ENCODE measurements at places on chromosomes 16 and 17. TPM values are rescaled to one million over a fixed set of nuclear protein-coding genes. Genes with fewer than 3 reads are reported as not detected.

DNA sequence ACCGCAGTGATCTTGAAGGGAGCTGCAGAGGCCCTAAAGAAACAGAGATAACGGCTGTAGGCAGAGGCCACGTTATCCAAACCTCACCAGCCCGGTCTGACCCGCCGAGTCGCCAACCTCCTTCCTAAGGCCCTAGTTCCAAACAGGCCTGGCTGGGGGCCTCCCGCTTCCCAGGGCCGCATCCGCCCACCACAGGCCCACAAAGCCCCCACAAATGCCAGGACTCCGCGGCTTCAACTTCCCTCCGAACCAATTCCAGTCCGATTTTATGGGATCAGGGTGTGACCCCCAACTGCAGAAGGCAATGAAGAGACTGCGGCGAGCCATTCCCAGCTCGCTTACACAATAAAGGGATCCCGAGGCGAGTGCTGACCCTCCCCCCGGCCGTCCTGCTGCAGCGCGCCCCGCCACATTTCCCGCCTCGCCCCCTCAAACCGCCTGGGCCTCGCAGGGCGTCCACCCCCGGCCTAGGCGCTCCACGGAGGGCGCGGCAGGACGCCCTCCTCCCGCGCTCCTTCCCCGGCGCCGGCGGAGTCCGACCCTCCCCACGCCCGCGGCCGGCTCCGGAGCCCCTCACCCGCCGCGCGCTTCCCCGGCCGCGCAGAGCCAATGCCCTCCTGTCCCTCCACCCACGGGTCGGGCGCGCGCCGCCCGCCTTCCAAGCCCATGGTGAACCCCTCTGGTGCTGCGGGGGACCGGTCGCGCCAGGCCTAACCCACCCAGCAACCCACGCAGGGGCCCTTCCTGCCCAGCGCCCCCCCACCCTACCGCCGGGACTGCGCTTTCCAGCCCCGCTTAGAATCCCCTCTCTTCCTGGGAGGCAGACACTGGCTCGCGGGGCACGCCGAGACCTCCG lies 926 bp downstream of the MYH10 start:
- no peak for DNase-seq

DNA sequence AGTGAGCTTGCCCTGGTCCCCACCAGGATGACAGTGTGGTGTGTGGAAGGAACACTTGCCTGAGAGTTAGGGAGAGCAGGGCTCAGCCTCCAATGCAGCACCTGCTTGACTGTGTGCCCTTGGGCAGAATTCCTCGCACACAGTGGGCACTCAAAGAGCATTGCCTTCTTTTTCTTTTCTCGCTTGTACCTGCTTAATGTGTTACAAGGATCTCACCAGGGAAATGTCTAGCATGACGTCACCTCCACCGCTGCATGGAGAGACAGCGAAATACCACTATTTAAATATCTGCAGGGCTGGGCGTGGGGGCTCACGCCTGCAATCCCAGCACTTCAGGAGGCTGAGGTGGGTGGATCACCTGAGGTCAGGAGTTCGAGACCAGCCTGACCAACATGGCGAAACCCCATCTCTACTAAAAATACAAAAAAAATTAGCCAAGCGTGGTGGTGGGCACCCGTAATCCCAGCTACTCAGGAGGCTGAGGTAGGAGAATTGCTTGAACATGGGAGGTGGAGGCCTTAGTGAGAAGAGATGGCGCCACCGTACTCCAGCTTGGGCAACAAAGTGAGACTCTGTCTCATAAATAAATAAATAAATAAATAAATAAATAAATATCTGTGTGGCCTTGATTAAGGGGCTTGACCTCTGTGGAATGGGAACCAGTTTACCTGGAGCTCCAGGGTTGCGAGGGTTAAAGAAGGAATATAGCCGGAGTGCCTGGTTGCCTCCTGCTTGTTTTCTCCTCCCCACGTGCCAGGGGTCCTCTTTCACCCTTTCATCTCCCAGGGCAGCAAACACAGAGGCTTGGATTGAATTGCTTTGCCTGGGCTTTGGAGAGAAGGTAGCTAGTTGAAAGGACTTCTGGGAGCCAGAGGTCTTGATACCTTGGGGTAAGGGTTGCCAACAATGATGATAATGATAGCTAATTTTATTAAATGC lies 16.3 kb downstream of the SNX29 start:
- DNase-seq: no peak

EVPL gene
- 10.9 TPM for polyA plus RNA-seq

GRCh38 chr17:57855391-57856035 lies 5.7 kb upstream of the MRPS23 start:
- no peak for DNase-seq

TPSB2 gene
- not detected for polyA plus RNA-seq

MARVELD3 gene
- polyA plus RNA-seq: 10.1 TPM

HS3ST3A1 gene
- not detected for polyA plus RNA-seq

All from foreskin keratinocyte (primary cell).